ENCODE measurements at places on chromosomes 4 and X.

GRCh38 chr4:140719022-140719421, 37.2 kb downstream of the TBC1D9 start:
- DNase-seq: no peak

DNA sequence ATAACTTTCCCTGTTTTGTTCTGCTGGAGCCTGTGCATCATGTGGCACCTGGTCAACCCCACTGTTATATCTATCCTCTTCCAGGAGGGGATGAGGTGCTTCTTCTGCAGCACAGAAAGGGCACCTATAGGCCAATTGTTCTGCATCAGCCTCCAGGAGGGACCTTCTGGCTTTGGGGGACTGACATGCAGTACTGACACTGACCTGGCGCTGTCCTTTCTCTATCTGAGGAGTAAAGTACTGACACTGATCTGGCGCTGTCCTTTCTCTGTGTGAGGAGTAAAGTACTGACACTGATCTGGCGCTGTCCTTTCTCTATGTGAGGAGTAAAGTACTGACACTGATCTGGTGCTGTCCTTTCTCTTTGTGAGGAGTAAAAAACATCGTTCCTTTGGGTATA, 498.4 kb downstream of the PACRGL start:
- DNase-seq: no peak

DNA sequence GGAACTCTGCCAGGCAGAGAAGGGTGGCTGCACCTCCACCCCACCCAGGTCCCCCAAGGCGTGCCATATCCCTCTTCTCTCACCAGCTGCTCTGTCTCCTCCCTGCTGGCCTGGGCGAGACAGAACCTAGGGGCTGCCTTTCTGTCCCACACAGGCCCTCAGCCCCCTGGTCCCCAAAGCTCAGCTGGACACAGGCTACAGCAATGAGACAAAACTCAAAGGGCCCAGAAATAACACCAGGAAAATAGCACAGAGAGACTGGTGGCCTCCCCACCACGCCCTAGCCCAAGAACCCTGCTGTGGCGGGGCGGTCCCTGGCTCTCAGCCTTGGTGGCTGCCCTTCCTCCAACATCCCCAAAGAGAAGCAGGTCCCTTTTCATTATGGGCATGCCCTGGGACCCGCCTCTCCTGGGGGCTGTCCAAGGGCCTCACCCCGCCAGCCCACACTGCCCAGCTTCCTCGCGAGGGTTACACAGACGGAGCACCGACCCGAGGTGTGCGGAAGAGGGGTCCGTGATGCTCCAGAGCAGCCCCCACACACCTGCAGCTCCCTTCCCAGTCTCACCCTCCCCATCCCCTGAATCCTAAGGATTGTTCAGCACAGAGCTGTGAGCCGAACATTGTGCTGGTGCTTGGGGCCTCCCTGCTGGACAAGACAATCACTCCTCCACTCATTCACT, 67.7 kb upstream of the HMX1 start:
- DNase-seq: no peak

GRCh38 chr4:123659262-123659661, 262.7 kb downstream of the SPRY1 start:
- no peak for DNase-seq

- no peak for DNase-seq
Observed at GRCh38 chr4:10085828-10086505, 30.6 kb downstream of the WDR1 start.

GRCh38 chrX:132119283-132119682, 8.5 kb downstream of the FRMD7 start:
- no peak for DNase-seq

DNA sequence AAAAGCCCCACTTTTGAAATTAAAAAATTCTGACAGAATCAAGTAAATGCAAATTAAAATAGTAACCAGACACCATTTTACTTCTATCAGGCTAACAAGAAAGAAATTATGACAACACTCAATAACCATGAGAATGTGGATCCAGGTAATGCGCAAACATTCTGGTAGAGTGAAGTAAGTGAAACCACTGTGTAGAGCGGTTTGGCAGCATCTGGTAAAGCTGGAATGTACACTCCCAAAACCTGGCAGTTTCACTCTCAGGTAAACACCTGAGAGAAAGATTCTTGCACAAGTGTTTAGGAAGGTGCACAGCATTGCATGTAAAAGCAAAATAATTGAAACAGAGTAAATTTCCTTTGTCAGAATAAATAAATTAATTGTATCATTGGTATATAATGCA, 81.8 kb downstream of the TRIML1 start:
- DNase-seq: no peak

GRCh38 chrX:31384471-31384870, 312.6 kb upstream of the FTHL17 start:
- no peak for DNase-seq

DNA sequence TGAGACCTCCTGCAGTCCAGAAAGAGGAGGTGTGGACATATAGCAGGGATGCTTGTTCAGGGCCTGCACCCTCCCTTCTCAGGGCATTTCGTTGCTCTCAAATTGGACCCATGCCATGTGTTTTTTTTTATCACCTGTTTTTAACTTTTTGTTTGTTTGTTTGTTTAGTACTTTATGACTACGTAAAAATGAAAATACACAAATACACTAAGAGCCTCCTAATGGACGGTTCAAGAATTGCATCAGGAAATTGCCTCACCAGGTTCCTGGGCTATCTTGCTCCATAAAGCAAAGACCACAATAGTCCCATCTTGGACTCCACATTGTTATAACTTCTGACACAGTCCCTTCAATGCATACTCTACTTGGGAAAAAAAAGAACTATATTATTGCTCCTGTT, 1685.9 kb upstream of the TENM3 start:
- no peak for DNase-seq

DNA sequence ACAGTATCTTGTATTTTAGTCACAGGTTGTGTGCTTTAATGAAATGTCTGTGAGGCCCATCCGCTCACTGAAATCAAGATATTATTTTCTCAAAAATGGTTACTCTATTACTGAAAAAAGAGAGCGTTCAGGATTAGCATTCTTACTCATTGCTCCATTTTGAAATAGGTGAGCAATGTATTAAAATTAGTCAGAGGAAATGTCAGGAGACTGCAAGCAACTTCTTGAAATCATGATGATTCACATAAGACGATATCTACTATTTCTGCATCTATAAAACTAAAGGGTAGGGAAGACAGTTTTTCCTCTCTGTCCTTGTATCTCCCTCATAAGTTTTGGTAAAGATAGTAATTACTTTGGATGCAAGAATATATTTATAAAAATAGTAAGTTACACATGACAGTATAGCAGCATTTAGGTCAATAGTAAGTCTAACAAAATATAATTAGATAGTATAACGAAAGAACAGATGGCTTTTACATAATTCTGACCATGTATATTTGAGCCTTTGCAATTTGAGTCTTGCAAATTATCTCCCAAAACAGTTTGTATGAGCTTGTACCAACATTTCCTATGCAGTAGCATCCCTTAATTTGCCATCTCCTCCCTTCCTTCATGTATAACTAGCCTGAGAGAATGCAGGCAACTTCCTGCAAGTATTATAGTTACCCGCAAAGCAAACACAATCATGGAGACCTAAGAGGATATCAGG, 937.8 kb downstream of the PCDH7 start:
- DNase-seq: no peak

DNA sequence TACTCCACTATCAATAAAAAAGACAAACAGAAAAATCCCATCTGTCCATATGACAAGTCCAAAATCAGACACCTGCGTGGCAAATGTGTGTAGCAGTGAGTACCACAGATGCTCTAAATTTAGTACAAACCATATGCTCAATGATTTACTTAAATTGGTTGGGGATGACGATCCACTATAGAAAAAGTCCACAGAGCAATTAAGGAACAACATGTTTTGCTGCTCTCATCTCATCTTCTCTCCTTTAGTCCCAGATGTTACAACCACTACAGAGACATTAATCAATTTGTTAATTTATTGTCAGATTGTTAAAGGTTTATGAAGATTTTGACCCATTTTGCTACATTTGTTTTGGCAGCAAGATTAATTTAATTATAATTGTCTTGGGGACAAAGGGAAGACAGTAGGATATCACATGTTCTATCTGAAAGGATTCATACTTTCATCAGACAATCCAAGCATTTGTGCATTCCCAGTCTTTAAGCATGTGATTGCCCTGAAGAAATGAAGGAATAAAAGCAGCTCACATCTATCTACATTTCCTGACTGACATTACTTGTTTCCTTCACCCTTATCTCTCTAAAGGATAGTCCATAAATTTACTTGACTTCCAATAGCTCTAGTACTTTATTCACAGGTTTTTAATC, 2268.1 kb downstream of the PCDH7 start:
- DNase-seq: no peak

GRCh38 chr4:186839122-186840037, 115.7 kb upstream of the FAT1 start:
- DNase-seq: no peak

GRCh38 chrX:105752338-105752956, 69.9 kb upstream of the NRK start:
- DNase-seq: no peak

DNA sequence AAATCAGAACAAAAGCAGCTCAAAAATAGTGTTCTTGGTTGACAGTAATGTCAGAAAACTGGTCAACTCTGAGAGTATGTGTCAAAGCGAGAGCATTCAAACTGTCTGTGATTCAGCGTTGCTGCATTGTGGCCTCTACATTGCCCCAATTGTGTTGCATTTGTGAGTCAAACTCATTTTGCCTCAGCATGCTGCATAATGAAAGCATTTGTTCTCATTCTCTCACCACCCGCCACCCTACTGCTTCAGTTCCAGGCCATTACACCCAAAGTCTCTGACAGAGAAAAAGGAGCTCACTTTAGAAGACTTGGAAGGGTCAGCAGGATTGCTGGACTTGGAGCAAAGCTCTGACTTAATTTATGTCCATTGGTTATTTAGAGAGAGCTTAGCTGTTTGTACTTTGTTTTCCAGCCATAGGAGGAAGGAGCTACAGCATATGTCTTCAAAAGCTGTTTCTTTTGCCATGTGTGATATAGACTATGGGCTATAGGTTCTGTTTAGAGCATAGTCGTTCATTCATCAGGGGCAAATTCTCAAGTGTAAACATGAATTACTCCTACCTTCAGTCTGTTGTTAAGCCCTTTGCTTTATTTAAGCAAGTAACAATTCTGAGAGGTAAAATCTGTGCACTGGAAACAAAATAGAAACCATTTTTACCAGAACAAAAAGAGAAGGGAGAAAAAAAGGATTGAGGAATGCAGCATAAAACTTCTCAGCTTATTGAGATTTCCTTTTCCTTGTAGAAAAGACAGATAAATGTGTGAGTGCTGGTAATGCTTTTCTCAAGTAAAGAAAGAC, 153.4 kb upstream of the ANK2 start:
- no peak for DNase-seq

DNA sequence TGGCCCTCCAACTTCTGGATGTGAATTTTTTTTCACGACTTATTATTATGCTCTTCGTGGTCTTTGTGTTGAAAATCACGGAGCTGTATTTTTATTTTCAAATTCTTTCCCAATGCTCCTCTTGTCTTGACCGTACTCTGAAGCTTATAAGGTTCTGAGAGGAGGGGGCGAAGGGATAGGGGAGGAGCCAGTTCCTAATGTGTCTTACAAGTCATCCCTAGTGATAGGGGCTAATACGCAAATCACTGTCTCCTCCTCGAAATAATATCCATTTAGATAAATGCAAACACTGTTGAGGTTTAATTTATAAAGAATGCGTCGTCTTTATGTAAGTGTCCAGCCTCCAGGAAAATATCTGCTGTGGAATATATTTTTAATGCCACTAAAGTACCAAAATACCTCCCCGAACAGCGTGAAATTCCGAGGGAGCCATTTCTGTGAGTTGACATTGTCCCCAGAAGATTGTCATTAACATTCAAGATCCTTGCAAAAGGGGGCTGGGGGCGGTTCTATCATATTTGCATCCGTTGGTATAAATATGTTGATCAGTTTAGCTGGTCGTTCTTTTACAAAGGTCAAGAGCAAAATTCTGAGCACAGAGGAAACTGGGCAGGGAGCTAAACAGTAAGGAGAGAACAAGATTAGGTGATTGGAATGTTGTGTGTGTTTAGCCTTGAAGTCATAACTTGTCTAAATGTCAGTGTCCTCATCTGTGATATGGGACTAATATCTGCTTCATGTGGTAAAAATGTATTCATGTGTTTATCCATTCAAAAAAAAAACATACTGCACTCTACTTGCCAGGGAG, 3.7 kb upstream of the FAT1 start:
- no peak for DNase-seq

- DNase-seq: no peak
Observed at GRCh38 chr4:176309772-176310171, 10.0 kb upstream of the SPCS3 start.

GRCh38 chr4:181959121-181959520, 284.1 kb upstream of the TENM3 start:
- no peak for DNase-seq

DNA sequence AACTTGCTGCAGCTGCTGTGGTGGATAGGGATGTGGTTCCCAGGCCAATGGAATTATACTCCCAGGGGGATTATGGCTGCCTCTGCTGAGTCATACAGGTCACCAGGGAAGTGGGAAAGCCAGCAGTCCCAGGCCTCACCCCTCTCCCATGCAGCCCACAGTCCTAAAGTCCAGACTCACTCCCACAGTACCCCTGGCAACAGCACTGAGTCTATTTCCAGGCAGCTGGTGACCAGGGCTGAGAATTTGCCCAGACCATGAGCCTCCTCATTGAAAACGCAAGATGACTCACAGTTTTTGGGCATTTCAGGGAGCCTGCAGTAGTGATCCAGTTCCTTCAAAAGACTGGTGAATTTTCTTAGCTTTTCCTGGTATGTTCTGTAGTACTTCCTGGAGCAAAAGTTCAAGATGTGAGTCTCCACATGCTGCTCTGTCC, 137.6 kb downstream of the NPNT start:
- no peak for DNase-seq

DNA sequence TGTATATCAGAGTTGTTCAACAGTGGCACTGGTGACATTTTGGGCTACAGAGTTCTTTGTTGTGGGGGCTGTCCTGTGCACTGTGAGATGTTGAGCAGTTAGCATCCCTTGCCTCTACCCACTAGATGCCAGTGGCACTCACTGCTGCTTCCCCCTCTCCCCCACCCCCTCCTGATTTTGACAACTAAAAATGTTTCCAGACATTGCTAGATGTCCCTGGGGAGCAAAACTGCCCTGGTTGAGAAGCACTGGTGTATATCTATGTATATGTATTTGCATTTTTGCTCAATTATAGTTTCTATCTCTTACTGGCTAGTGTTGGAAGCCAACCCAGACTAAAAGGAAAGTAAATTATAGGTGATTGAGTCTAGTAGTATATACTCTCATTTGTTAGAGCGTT, 2.4 kb downstream of the TMEM131L start:
- DNase-seq: no peak

GRCh38 chrX:136823175-136823574, 42.4 kb upstream of the ARHGEF6 start:
- no peak for DNase-seq

- DNase-seq: no peak
Observed at GRCh38 chrX:109626637-109627036, 1.7 kb upstream of the KCNE5 start.
